ENCODE measurements at places on chromosomes 7 and 10. TPM values are rescaled to one million over a fixed set of nuclear protein-coding genes. Genes with fewer than 3 reads are reported as not detected.

The SPDYE2B gene
- total RNA-seq = not detected

The PHF14 gene
- total RNA-seq = 29.2 TPM

The LIPK gene
- total RNA-seq = not detected

The P4HA1 gene
- total RNA-seq = 67.5 TPM

The TRA2A gene
- 57.1 TPM for total RNA-seq

The PHYH gene
- 71.2 TPM for total RNA-seq

DNA sequence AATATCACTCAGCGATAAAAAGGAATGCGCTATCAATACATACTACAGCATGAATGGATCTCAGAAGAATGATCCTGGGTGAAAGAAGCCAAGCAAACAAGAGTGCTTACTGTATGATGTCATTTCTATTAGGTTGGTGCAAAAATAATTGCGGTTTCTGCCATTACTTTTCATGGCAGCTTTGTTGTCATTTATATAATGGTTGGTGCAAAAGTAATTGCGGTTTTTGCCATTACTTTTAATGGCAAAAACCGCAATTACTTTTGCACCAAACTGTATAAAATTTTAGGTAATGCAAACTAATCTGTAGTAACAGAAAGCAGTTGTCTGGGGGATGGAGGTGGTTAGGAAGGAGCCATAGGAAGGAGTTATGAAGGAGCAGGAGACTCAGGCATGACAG lies 318.3 kb upstream of the ZMIZ1 start:
- DNase-seq = no peak

DNA sequence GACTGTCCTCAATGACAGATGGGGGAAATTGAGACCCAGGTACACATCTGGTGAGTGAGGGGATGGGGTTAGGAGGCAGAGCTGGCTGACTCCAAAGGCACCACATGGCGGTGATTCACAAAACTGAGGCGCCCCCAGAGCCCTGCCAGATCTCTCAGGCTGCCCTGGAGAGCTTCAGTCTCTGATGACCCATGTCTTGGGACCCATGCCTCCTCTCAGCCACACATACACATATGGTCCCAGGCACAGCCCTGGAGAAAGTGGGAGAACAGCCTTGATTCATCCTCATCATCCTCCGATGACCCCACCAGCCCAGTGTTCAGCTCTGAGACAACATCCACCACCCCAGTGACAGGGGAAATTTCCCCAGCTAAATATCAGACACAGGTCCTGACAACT lies 426.0 kb downstream of the RPS24 start:
- DNase-seq = no peak

DNA sequence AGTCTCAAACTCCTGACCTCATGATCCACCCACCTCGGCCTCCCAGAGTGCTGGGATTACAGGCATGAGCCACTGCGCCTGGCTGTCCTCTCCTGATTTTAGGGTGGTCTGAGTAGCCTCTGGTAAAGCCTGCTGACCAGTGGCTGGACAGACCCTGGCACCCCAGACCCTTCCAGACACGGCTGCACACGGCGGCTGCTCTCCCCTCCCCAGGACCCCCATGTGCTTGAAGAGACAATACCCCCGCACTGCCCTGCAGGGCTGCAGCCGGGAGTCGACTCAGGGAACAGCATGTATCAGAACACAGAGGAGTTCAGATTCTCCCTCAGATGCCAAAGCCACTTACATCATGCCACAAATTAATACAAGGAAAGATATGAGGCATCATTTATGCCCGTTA lies 58.3 kb upstream of the CFAP46 start:
- no peak for DNase-seq

GRCh38 chr10:59279476-59279875 lies 82.9 kb downstream of the FAM13C start:
- DNase-seq = no peak

GRCh38 chr7:129959471-129960203 lies 6.9 kb upstream of the UBE2H start:
- no peak for DNase-seq

GRCh38 chr10:77010430-77010829 lies 627.2 kb downstream of the KCNMA1 start:
- no peak for DNase-seq

DNA sequence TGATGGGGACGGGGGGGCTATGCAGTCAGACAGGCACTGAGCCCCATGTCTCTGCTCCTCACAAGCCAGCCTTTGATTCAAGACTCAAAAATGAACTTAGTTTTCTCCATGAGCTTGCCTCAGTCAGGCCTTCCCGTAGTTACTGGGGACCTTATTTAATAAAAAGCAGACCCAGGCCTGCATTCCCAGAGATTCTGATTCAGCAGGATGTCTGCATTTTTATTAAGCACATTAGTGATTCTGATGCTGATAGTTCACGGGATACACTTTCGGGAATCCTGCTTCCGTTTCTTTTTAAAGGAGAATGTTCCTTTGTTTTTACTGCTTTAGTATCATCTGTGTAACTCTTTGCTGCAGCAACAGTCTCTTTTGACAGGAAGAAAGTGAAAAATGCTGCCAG lies 28.3 kb upstream of the PLPP4 start:
- DNase-seq = no peak

DNA sequence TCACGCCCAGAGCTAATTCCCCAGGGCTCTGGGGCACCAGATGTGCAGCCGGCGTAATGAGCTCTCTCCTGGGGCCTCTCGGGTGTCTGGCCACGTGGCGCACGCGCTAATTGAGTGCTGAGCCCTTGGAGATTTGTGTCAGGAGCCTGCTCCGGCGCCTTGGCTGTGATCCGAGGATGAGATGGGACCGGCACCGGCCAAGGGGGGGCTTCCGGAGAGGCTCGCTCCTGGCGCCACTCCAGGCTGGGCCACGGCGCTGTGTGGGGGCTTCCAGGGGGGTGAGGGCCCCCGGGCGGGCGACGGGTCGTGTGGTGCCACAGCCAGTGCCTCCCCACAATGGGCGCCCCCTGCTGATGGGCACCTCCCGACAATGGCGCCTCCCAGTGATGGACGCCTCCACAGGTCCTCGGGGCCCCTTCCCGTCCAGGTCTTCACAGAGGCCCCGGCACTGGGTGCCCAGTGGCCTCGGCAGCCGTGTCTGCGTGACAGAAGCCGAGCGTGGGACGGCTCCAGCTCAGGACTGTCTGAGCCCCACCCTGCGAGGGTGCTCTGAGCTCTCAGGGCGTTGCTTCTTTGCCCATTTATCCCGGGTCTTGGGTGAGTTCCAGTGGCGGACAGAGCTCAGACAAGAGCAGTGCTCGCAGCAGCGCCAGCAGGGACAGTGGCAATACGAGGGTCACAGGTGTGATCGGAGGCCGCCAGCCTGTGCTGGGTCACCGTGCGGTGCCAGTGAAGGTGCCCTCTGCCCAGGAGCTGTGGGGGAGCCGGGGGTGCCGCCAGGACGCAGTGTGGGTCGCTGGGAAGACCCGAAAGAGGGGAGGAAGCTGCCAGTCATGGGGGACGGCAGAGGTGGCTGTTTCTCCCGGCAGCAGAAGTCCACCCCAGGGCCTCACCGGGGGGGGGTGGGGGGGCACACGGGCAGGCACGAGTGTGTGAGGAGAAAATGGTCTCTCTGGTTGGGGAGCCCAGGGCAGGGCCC lies 8.2 kb upstream of the NKX6-2 start:
- DNase-seq = no peak

GRCh38 chr7:29771081-29771816 lies 35.1 kb upstream of the WIPF3 start:
- DNase-seq = no peak

Measured in mucosa of gallbladder (tissue), 1 donor.